A549 treated with DMSO at 1 μM for 4 hours (cell line): ENCODE measurements at places on chromosomes 4 and X. TPM values are rescaled to one million over a fixed set of nuclear protein-coding genes. Genes with fewer than 3 reads are reported as not detected.

The PF4V1 gene
- not detected in 5 replicates for total RNA-seq

The NPNT gene
- 0.19 to 0.41 TPM (median 0.22 TPM) in 5 replicates for total RNA-seq

The CACNA1F gene
- total RNA-seq: not detected in 5 replicates

The OTUD6A gene
- not detected in 5 replicates for total RNA-seq

The ASB5 gene
- total RNA-seq: 0.06 to 0.10 TPM in 2 of 5 replicates, not detected in the others

The MAMLD1 gene
- total RNA-seq: 11.2 to 12.5 TPM (median 11.5 TPM) in 5 replicates

The OSTC gene
- total RNA-seq: 90.3 to 108 TPM (median 102 TPM) in 5 replicates
